ENCODE measurements at places on chromosomes 12 and 14. TPM values are rescaled to one million over a fixed set of nuclear protein-coding genes. Genes with fewer than 3 reads are reported as not detected.

TAS2R46 gene
- total RNA-seq, result 1.8 TPM

RASSF9 gene
- total RNA-seq, result 0.85 TPM

CAPZA3 gene
- total RNA-seq, result 0.14 TPM

CD27 gene
- total RNA-seq, result 0.14 TPM

OR10G2 gene
- not detected for total RNA-seq

SERPINA3 gene
- 8.0 TPM for total RNA-seq

GDF3 gene
- not detected for total RNA-seq

DHRS4L2 gene
- total RNA-seq, result 13.9 TPM
